ENCODE measurements at places on chromosomes 16 and 17. TPM values are rescaled to one million over a fixed set of nuclear protein-coding genes. Genes with fewer than 3 reads are reported as not detected.

DNA sequence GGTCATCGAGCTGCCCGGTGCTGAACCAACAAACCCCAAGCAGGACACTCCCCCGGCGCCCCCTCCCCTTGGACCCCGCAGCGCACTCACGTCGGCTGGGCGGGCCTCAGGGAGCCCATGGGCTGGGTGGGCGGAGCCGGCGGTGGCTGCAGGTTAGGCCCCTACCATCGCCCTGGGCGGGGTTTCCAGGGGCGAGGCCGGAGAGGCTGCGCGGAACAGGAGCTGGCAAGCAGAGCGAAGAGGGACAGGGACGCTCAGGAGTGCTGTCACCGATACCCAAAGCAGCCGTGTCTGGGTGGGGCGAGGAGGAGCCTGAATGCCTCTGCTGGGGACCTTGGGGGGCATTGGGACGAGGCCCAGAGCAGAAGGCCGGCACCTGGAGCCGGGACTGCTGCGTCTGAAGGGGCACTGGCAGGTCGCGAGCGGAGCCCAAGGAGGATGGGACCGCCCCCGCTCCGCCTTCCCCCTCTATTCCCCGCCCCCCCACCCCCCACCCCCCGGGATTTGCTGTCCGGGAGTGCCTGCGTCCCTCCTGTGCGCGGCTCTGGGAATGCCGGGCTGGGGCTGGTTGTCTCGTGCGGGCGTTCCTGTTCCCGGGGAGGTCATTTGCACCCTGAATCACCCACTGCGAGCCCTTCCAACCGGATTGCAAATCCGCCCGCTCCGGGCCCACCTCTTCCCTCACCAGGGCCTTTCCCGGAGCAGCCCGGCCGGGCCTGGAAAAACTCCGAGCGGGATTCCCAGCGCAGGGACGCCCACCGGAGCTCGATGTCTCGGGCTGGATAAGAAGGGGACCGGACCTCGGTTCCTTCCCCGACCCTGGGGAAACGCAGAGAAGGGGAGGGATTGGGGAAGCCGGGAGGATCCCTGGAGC is 902 bp downstream of the ARHGAP27 start:
- no peak for DNase-seq

GRCh38 chr16:48860341-48860740 is 250.4 kb upstream of the N4BP1 start:
- no peak for DNase-seq

- DNase-seq = no peak
Measured at GRCh38 chr17:39376434-39376833, 25.0 kb downstream of the FBXL20 start.

HERPUD1 gene
- polyA plus RNA-seq = 108 TPM

- DNase-seq = no peak
Measured at GRCh38 chr16:17408955-17409441, 61.8 kb downstream of the XYLT1 start.

DNA sequence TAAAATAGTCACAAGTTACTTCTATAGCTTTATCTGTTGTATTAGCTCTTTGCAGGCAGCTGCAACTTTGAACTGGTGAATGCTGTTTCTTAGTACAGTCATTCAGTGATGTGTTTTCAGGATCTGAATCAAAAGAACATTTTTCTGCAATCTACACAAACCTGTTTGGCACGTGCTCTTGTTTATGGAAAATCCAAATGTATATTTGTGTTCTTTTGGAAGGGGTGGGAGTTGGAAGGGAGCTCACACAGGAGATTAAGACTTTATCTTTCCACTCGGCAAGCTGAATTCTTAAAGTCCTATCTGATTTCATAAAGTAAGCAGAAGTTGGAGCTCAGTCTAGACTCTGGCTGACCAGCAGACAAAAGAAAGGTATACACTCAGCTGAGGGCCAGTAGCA is 300.2 kb downstream of the MAP2K6 start:
- DNase-seq = no peak

GRCh38 chr16:69463876-69464275 is 39.5 kb downstream of the CYB5B start:
- DNase-seq = no peak

GRCh38 chr17:40553694-40554534 is 11.4 kb downstream of the CCR7 start:
- no peak for DNase-seq

KRTAP17-1 gene
- not detected for polyA plus RNA-seq

DNA sequence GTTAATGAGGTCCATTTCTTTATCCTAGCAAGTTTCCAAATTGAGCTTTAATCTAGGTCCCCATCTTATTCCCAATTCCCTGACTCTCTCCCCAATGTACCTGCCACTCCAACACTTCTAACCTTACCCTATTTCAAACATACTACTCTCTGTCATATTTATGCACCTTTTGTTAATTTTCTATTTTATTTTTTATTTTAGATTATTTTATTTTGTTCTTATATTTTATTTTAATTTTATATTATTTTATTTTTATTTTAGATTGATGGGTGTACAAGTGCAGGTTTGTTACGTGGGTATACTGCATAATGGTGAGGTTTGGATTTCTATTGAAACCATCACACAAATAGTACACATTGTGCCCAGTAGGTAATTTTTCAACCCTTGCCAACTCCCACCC is 333.9 kb upstream of the ERCC4 start:
- no peak for DNase-seq

SPSB3 gene
- polyA plus RNA-seq = 53.2 TPM

CTRB2 gene
- polyA plus RNA-seq = not detected

GRCh38 chr16:66274335-66275110 is 92.0 kb upstream of the CDH5 start:
- no peak for DNase-seq

EFCAB5 gene
- 2.9 TPM for polyA plus RNA-seq

DNA sequence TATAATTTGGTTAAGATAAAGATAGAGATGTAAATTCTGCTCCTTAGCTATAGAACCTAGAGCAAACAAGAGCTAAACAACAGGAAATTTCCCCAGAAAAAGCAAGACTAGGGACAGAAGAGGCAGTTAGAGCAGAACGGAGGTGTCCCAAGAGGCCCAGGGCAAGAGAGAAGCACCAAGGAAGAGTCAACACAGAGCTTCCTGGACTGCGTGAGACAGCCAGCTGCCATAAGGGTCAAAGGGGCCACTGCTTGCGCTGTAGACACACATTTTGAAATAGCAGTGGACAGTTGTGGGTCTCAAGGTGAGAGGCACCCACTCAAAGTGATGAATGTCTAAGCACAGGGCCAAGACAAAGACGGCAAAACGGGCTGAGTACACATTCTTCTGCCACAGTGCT is 156.6 kb downstream of the PARN start:
- DNase-seq = no peak

- DNase-seq = peak; percentile 87
Measured at GRCh38 chr17:9924735-9925191, 19.7 kb upstream of the RCVRN start.

DNA sequence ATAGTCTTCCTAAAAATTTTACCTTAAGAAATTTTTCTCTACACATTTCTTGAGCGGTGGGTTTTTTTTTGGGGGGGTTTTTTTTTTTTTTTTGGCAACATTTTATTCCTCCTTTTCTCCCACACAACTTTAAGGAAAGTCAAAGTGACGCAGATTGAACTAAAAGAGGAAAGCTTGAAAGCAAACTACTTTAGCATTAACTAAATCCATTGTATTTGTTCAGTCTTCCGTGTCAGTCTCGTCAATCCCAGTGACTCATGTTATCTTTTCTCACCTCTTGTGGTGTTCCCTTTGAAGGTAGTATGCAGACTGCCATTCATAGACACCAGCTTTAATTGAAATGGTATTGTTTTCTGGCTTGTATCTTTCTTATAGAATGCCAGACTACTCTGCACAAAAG is 39.3 kb downstream of the TADA2A start:
- DNase-seq = no peak

GINS3 gene
- polyA plus RNA-seq = 12.4 TPM

DNA sequence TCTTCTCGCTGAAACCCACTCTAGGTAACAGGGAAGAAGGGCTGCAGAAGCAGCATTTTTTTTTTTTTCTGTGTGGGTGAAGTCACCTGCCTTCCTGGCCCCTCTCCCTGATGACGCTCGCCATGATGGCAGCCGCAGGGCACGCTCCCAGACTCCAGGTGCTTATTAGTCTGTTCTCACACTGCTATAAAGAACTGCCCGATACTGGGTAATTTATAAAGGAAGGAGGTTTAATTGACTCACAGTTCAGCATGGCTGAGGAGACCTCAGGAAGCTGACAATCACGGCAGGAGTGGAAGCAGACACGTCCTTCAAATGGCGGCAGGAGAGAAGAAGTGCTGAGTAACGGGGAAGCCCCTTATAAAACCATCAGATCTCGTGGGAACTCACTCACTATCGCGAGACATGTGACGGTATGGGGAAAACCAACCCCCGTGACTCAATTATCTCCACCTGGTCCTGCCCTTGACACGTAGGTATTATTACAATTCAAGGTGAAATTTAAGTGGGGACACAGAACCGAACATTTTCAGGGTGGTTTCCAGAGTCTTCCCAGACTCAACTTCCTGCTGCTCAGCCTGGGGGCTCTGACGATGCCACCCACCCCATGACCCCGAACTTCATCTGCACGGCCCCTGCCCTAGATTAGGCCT is 34.9 kb upstream of the NLRP1 start:
- DNase-seq = no peak
